RWPE2 (cell line): ENCODE measurements at places on chromosomes 6 and 20.
A peak's percentile ranks its signal among the peaks of the same experiment; 100 is the strongest.

GRCh38 chr6:155373276-155373675, 59.0 kb upstream of the TFB1M start:
- DNase-seq = no peak

DNA sequence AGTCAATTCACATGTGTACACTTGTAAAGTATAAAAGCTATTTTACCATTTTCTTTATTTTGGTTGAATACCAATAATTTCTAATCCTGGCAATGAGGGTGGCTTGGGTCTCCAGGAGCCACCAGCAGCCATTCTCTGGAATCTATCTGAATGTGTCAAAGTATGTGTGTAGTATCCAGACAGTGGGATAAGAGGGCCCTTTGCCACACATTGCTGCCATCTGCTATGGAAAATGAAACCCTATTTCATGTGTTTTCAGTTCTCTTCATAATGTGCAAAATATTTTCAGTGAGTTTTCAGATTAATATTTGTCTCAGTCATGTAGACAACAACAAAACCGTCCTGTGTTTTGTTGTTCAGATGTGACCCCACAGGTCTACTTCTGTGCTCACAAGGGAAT, 46.3 kb downstream of the CDYL start:
- no peak for DNase-seq

DNA sequence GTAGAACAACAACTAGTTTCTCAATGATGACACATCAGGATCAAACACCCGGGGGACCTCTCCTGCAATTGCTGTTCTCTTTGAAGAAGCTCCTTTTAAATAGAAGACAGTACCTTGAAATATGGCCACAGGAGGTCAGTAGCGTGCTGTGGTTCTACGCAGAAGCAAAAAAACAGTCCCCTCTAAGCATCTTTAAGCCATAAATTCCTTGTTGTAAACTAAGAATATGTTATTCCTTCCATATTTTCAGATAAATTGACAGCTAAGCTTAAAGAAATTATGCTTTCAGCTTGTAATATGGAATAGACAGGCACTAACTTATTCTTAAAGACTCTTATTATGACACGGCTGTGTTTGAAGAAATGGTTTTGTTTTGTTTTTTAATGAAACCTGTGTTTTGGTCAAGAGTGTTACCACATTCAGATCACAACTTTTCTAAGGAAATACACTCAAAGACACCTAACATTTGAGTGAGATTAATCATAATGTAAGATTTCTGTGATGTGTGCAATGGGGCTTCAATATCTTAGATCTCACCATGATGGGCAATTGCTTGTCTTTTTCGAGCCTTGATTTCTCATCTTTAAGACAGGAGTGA, 49.7 kb upstream of the IL20RA start:
- no peak for DNase-seq

DNA sequence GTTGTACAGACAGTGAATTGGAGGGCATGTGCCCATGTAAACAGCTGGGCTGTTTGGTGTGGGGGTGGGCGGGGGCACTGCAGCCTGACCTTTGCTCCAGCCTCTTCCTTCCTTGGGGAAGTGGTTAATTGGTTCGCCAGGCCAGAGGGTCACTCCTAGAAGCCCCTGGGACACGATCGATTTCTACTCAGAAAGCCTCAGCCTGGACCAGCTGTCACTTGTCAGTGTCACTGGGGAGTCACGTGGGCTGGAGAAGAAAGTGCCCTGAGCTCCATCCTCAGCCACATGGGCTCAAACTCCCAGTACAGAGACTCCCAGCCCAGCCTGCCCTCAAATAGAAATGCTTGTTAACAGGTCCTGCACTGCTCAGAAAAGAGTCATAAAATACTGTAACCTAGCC, 423.8 kb upstream of the SULF2 start:
- DNase-seq = no peak

- no peak for DNase-seq
Measured at GRCh38 chr6:5481033-5481432, 219.7 kb downstream of the FARS2 start.

DNA sequence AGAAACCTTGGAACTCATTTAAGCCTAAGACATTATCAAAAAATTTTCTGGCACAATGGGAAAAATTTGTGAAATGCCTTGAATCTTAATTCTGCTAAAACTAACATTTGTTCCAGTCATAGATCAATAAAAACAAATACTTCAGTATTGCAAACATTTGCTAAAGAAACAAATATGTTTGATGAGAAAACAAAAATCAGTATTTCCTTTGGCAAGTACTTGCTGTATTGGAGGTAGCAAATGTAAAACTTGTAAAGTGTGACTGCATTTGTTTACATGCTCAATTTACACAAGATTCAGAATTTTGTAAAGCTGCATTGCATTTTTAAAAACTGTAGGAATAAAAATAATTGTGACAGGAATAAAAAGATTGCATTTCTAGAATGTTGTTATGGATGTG, 183.1 kb downstream of the HS3ST5 start:
- DNase-seq = no peak

GRCh38 chr6:112086744-112087135, 542 bp downstream of the TUBE1 start:
- no peak for DNase-seq

DNA sequence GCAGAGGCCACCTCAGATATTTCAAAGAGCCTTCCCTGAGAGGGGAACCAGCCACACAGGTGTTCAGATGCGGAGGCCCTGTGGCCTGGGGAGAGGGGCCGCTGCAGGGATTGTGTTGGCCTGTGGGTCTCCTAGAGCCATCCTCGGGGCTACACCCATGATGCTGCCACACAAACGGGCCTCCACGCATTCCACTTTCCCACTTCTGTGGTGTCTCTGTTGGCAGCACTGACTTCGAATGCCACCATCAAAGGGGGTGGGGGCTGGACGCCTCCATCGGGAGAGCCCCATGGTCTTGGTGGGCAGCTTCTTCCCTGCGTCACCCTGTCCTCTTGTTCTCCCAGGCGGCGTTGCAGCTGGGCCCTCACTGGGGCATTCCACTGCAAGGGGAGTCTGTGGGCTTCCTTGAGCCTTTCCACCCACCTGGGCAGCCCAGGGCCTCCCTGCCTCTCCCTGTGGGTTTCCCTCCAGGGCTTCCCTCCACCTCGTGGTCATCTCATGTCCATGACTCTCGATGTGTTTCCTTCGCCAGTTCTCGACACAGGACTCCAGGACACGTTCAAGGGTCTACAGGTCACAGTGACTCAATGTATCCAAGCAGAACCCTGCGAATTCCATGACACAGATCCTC, 145.5 kb downstream of the ERMARD start:
- no peak for DNase-seq

GRCh38 chr6:5180636-5181035, 80.1 kb downstream of the LYRM4 start:
- no peak for DNase-seq

GRCh38 chr20:36085686-36086267, 68.8 kb upstream of the EPB41L1 start:
- peak; percentile 99 for DNase-seq

DNA sequence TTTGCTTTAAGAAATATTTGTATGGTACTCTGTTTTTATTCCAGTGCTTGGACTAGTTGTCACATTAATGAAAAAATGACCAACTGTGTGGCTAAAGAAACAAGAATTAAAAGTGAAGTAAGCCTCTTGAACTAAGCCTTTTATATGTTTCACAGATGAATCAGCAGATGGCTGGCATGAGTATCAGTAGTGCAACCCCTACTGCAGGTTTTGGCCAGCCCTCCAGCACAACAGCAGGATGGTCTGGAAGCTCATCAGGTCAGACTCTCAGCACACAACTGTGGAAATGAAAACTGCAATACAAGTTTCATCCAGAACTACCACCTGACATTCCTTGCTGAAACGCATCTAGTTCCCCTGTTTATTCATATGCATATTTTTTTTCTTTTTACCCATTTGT, 96.8 kb downstream of the B3GAT2 start:
- no peak for DNase-seq

- DNase-seq = no peak
Measured at GRCh38 chr20:18749528-18749927, 64.1 kb upstream of the SCP2D1 start.

GRCh38 chr20:25605148-25605547, 18.7 kb downstream of the NANP start:
- no peak for DNase-seq

GRCh38 chr6:72689107-72689954, 67.5 kb downstream of the KCNQ5 start:
- DNase-seq = no peak

GRCh38 chr6:52994839-52995088, 320 bp downstream of the GSTA4 start:
- DNase-seq = no peak

DNA sequence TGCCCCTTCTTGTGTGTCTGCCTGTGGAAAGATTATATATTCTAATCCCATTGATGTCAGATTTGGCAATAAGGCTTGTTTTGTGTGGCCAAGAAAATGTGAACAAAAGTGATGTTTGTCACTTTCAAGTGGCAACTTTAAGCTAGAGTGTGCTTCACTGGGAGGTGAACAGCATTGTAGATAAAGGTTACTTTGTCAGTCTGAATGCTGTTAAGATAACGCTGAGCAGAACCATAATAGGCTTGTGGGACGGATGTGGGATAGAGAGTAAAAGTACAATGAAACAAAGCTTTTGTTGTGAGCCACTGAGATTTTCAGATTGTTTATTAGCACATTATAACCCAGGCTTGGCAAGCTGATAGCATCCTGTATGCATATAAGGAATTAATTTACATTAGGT, 303.8 kb upstream of the MAN1A1 start:
- DNase-seq = no peak

- no peak for DNase-seq
Measured at GRCh38 chr20:35506872-35507638, 22.4 kb downstream of the C20orf173 start.

DNA sequence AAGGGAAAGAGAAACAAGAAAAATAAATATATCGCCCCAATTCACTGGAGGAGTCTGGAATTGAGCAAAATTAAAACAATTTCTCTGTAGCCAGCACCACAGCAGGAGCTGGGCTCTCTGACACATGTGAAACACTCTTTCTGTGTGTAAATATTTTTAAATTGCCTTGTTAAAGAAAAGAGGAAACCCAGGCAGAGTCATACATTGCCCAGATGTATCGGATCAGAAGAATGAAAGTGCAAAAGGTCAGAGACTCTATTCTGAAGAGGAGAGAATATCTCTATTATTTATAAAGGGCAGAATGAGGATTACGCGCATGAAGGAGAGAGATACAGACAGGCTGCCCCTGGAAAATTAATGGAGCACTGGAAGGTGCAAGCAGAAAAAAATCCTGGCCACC, 127.0 kb upstream of the MAN1A1 start:
- DNase-seq = no peak

GRCh38 chr6:19752746-19753145, 84.4 kb upstream of the ID4 start:
- DNase-seq = no peak

- no peak for DNase-seq
Measured at GRCh38 chr6:138257638-138258040, 39.3 kb upstream of the PBOV1 start.

GRCh38 chr6:133093956-133094355, 147.2 kb upstream of the EYA4 start:
- DNase-seq = no peak

DNA sequence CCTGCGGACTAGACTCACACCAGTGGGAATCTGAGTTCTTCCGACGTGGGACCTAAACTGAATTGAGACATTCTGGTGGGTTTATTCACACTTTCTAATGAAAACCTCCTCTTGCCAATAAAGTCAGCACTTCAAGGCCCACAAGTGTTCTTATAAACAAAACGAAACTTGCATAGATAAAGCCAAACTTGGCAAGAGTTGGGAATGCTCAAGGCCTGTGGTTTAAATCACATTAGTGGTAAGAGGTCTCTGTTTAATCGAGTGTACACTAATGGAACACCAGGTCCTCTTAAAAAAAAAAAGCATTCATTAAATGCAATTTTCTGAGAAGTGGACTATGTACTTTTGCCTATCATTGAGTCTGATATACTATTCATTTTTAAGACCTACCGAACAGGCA, 143.3 kb downstream of the SMOC2 start:
- DNase-seq = no peak

DNA sequence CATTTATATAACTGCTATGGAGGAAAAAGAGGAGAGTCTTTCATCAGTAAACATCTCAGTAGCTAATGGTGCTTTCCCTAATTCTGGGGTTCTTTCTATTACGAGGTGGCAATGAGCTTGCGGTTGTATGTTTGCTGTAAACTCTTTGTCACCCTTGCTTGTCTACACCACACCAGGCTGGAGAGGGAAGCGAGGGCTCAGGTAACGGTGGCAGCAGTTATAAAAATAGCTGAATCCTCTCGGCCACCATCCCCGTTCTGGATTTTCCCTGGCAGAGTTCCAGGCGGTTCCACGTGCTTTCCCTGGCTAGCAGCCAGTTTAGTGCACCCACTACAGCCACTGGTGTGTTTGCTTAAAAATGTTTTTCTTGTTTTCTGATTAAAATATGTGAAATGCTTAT, 39.0 kb downstream of the MAS1 start:
- DNase-seq = no peak

- DNase-seq = peak; percentile 30
Measured at GRCh38 chr6:169988769-169989550, 237.5 kb downstream of the ERMARD start.

DNA sequence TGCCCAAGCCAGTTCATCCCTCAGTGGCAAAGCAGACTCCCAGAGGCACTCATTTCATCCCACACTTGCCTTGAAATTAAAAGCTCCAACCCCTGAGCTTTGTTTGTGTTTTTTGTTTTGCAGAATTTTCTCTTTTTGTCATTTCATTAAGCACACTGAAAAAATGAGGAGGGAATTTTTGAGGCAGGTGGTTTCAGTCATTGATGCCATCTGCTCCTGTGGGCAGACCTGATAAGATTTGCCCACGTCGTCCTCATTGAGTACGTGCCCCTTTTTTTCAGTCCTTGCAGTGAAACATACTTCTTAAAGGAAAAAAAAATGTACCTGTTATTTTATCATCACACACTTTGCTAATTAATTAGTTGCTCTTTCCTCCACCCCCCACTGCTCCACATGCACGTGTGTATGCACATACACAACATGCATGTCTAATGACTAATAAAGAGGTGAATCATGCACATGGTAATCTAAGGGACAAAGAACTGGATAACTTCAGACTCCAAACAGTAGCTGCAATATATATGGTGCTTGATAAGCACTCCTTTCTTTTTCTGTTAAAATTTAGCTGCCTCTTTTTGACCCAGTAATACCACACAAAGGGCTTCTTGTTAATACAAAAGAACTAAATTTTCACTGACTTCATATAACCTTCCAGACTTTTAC, 102.1 kb upstream of the TMEM181 start:
- DNase-seq = no peak

GRCh38 chr6:143163621-143164020, 102.9 kb downstream of the AIG1 start:
- no peak for DNase-seq

- DNase-seq = no peak
Measured at GRCh38 chr20:1712634-1713624, 55.4 kb upstream of the SIRPG start.

- DNase-seq = no peak
Measured at GRCh38 chr6:136890194-136890839, 31.8 kb upstream of the SLC35D3 start.

- DNase-seq = no peak
Measured at GRCh38 chr20:54514028-54514607, 38.7 kb downstream of the DOK5 start.

GRCh38 chr6:150119173-150119572, 23.7 kb upstream of the PPP1R14C start:
- no peak for DNase-seq
